ENCODE measurements at places on chromosomes 1 and 21.

GRCh38 chr1:15139654-15140350, 13.7 kb upstream of the TMEM51 start:
- no peak for DNase-seq

GRCh38 chr1:15022048-15022447, 131.5 kb upstream of the TMEM51 start:
- DNase-seq: no peak

GRCh38 chr1:208203127-208203847, 40.9 kb downstream of the PLXNA2 start:
- no peak for DNase-seq

- DNase-seq: no peak
Measured at GRCh38 chr1:24693827-24694379, 50.8 kb downstream of the SRRM1 start.

DNA sequence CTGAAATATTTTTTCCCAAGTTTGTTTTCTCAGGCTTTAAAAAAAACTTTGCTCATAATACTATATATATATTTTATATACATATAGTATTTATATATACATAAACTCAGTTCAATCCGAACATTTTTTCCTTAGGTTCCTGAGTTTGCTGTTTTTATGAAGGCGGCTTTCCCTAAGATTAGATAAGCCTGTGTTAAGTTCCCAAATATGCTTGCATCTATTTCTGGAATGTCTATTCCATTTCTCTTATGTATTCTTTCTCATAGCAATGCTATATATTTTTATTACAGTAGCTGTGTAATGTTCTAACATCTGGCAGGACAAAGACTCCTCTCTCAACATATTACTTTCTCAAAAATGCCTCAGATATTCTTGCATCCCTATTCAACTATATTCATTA, 45.9 kb downstream of the ADSS2 start:
- DNase-seq: no peak

- DNase-seq: no peak
Measured at GRCh38 chr21:39060485-39061083, 122.7 kb downstream of the PSMG1 start.

GRCh38 chr1:116147114-116147510, 35.9 kb downstream of the MAB21L3 start:
- DNase-seq: no peak

DNA sequence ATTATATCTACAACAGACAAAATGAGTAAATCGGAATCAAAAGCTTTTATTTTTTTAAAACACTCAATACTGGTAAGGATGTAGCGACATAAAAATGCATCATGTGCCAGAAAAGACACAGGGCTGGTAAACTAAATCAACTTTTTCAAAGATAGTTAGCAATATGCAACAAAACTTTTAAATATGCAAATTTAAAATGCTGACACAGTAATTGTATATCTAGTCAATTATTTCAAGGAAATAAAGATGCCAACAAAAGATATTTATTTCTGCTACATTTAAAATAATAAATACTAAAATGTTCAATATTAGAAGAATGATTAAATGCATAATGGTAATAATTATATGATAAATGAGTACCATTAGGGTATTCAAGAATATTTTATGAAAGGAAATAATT, 295.1 kb downstream of the SMYD3 start:
- no peak for DNase-seq

DNA sequence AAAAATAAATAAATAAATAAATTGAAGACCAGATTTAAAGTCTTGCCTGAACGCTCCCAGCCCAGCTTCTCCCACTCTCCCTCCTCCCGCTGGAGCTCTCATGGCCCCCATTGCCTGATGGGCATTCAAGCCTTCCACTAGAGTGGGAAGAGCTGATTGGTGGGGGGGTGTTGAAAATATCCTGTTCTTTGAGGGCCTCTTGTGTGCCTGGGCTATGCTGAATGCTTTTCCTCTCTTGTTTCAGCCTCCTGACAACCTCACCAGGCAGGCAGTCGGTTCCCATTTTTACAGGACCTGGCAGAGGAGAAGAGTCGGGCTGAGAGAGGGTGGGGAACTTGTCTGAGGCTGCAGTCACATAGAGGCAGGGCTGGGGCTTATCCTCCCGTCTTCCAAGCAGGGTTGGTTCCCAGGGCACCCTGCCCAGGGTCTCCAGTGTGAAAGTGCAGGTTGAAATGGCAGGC, 59.2 kb upstream of the SSBP3 start:
- DNase-seq: no peak

GRCh38 chr1:154962795-154963330, 1.3 kb upstream of the PYGO2 start:
- DNase-seq: no peak

GRCh38 chr1:64100791-64101190, 102.6 kb upstream of the UBE2U start:
- DNase-seq: no peak

- no peak for DNase-seq
Measured at GRCh38 chr1:43973981-43974442, 748 bp upstream of the ATP6V0B start.

- DNase-seq: no peak
Measured at GRCh38 chr1:64909031-64909430, 57.3 kb downstream of the JAK1 start.

DNA sequence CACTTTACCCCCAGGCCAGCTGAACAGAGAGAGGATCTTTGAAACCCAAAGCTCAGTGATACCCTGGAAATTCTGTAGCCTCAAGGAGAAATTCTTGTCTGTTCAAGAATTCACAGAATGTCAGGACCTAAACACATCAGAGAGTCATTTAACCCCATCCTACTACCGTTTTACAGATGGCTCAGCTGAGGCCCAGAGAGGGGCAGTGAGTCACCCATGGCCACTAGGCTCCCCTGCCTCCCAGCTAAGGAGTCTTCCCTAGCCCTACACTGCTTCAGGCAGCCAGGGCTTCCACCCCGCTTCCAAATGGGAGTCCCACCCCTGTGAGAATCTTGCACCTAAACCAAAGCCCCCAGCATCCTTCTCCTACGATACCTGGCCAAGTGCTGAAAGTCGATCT, 28.3 kb downstream of the VWA5B1 start:
- DNase-seq: no peak

- DNase-seq: no peak
Measured at GRCh38 chr1:1080122-1080757, 6.1 kb upstream of the RNF223 start.

DNA sequence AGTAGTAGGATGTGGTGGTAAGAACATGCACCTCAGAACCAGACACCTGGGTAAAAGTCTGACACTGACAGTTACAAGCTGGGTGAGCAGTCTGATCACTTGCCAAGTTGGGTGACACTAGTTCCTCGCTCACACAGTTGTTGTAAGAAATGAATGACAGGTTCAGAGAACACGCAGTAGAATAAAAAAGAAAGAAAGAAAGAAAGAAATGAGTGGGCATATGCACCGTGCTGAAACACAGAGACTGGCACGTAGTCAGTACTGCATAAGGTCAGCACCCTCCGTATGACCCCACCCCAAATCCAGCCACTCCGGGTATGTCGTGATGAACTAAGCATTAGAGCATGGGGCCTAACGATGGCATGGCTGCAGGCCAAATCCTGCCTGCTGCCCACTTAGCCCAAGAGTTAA, 90.6 kb downstream of the GLUL start:
- peak; percentile 16 for DNase-seq

DNA sequence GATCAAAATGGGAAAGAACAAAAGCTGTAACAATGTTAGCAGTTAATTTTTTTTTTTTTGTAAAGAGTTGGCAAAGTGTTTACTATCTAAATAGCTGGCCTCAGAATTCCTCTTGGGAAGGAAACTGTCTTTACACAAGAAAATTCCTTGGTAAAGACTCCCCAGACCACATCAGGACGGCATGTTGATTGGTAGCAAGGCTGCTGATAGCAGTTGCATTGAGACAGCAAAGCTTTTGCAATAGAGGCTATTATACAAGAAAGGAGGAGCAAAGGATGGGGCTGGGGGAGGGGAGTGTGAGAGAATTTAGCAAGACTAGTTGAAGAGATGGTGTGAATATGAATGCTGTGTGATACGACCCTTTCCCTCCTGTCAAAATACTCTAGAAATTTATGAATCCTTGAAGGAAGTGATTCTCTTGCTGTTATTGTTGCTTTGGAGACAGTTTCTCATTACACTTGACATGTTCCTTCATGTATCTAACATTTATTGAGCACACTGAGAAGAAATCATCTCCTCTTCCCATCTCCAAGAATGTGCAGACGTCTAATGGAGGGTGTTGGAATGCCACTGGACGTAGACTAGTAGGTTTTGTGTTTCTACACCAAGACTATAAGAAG, 355.6 kb downstream of the SIPA1L2 start:
- no peak for DNase-seq

GRCh38 chr1:202349206-202349928, 868 bp downstream of the PPP1R12B start:
- DNase-seq: no peak

GRCh38 chr1:215076322-215076721, 6.2 kb upstream of the KCNK2 start:
- DNase-seq: no peak
